Calu3 (cell line): ENCODE measurements at places on chromosomes 2 and 18. TPM values are rescaled to one million over a fixed set of nuclear protein-coding genes. Genes with fewer than 3 reads are reported as not detected.

The SNTG2 gene
- not detected in 2 replicates for total RNA-seq

GRCh38 chr2:231201475-231201814, 3.0 kb downstream of the ARMC9 start:
- H3K4me3 ChIP-seq = no peak overlapping the region
- H3K27ac ChIP-seq = no peak overlapping the region
- H3K27me3 ChIP-seq = no peaks in the 10 kb centered on the region
- peaks cover 23% of the 10 kb centered on the region for H3K36me3 ChIP-seq
- no peak for DNase-seq

- no peaks in the 10 kb centered on the region for H3K36me3 ChIP-seq
- no peak overlapping the region for H3K4me3 ChIP-seq
- no peak for DNase-seq
- H3K27me3 ChIP-seq = peaks cover 70% of the 10 kb centered on the region
- H3K27ac ChIP-seq = no peak overlapping the region
Observed at GRCh38 chr2:240155048-240155744, 14.7 kb upstream of the OTOS start.

The NGEF gene
- 1.3 and 1.7 TPM in 2 replicates for total RNA-seq

GRCh38 chr18:63297687-63298399, 21.7 kb downstream of the BCL2 start:
- no peak overlapping the region for H3K27ac ChIP-seq
- no peaks in the 10 kb centered on the region for H3K27me3 ChIP-seq
- H3K4me1 ChIP-seq = peaks cover 5% of the 10 kb centered on the region
- H3K36me3 ChIP-seq = no peaks in the 10 kb centered on the region
- no peak overlapping the region for H3K4me3 ChIP-seq
- DNase-seq = no peak

DNA sequence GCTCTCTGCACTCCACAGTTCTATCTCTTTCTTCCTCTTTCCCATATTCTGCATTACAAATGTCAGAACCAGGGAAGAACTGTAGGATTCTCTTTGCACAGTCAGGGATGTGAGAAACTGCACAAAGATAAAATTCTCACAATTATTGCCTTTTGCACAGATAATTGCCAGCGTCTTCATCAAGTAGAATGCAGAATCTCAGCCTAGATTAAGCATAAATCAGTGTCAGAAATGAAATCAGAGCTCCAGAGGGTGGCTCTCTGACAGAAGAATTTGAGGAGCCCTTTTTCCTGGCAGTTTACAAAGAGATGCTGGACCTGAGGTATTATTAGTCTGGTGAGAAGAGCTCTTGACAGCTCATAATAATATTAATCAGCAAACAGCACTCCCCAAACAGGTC, 173.1 kb downstream of the PTH2R start:
- H3K4me1 ChIP-seq = no peaks in the 10 kb centered on the region
- H3K27ac ChIP-seq = no peak overlapping the region
- H3K4me3 ChIP-seq = no peak overlapping the region
- no peaks in the 10 kb centered on the region for H3K27me3 ChIP-seq

DNA sequence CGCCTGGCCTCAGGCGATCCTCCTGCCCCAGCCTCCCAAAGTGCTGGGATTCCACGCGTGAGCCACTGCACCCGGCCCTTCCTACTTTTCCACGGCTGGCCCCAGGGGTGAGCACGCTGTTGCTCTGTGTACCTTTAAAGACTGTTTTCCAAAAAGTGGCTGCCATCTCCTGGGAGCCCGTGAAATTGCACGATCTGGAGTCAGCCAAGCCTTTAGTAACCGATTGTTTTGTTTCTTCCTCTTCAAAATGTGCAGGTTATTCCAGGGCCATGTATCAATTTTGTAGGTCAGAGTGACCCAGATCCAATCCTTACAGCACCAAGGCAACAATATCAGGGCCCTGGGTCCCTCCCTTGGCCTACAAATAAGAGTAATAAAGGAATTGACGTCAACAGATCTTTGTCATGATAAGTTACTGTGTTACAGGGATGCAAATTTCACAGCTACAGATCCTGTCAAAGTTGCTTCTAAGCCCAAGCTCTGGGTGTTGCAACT, 135.6 kb upstream of the ZNF236 start:
- peaks cover 37% of the 10 kb centered on the region for H3K27me3 ChIP-seq
- peak overlapping the region; percentile 69 for H3K27ac ChIP-seq
- peak; percentile 67 for DNase-seq
- H3K4me1 ChIP-seq = peaks cover 18% of the 10 kb centered on the region
- H3K36me3 ChIP-seq = peaks cover 6% of the 10 kb centered on the region
- H3K4me3 ChIP-seq = peak overlapping the region; percentile 41

DNA sequence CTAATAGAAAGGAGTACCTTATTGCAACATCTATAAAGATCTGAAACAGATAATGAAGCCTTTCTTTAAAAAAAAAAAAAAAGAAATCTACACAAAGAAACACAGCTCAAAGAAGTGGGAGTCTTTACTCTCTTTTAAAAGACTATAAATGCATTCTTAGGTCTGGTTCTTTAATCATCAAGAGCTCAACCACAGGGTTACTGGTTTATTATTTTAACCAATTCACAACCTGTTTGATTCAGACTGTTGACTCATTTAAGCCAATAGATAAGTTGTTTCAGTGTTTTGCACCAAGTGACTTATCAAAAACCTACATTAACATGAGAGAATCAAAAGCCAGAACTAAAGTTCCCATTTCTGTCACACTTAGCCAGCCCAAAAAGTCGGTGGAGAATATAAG, 93.1 kb downstream of the TCF4 start:
- no peaks in the 10 kb centered on the region for H3K36me3 ChIP-seq
- no peak overlapping the region for H3K4me3 ChIP-seq
- H3K4me1 ChIP-seq = no peaks in the 10 kb centered on the region
- no peak overlapping the region for H3K27ac ChIP-seq

DNA sequence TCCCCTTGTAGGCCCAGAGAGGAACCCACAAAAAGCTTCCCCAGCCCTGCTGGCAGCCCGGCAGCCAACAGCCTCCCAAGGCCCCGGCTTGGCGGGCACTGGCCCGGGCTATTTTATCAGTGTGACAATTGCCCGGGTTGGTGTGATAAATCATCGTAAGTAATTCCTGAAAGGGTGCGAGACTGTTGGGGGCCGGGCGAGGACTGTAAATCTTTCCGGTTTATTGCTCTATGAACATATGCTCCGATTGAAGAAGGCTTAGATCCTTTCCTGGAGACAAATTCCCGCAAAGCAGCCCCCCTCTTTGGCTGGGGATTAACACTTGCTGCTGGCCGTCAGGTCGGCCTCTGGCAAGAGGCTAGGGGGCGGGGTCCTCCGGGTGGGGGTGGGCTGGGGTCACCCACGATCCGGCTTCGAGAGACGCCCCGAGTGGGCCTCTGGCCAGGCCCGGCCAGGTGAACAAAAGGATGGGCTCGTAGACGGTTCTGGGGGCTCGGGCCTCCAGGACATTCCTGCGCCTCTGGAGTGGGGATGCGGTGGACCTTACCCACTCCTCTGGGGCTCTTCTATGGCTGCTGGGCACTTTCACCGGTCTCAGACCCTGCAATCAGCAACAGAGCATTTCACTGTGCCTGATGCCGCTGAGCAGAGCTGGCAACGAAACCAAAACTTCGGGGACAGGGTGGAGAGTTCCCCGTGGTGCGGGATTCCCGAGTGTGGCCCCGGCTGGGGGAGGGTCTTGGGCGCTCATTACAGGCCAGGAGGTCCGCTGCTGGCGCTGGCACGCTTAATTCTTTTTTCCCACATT, 2.0 kb downstream of the HOXD3 start:
- no peaks in the 10 kb centered on the region for H3K36me3 ChIP-seq
- no peak overlapping the region for H3K27ac ChIP-seq
- H3K4me3 ChIP-seq = no peak overlapping the region
- no peak for DNase-seq
- H3K4me1 ChIP-seq = no peaks in the 10 kb centered on the region
- H3K27me3 ChIP-seq = peaks cover 21% of the 10 kb centered on the region

- H3K36me3 ChIP-seq = no peaks in the 10 kb centered on the region
- no peak overlapping the region for H3K4me3 ChIP-seq
- H3K27ac ChIP-seq = no peak overlapping the region
- H3K27me3 ChIP-seq = no peaks in the 10 kb centered on the region
- no peaks in the 10 kb centered on the region for H3K4me1 ChIP-seq
- DNase-seq = no peak
Observed at GRCh38 chr2:127124426-127124825, 17.5 kb upstream of the BIN1 start.

The HOXD13 gene
- not detected in 2 replicates for total RNA-seq

- DNase-seq = peak; percentile 63
- peaks cover 16% of the 10 kb centered on the region for H3K4me1 ChIP-seq
- H3K27me3 ChIP-seq = peaks cover 68% of the 10 kb centered on the region
Observed at GRCh38 chr18:45664824-45665763, 49.8 kb downstream of the SLC14A2 start.

DNA sequence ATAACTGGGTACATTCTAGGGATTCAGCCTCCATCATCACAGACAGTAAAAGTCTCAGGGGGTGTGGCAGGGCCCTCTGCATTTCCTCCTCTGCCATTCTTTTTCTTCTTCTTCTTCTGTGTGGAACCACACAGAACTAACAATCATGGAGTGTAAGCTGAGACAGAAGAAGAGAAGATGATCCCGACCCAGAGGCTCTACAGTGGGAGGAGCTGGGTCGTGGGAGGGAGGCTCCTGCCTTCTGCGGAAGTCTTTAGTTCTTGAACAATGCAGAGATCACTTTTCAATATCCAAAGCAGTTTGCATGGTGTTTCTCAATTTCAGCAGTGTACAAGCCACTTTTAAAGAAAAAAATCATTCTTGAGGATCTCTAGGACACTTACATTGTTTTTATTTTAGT, 80.9 kb downstream of the KCNS3 start:
- H3K27me3 ChIP-seq = peaks cover 12% of the 10 kb centered on the region
- H3K4me1 ChIP-seq = no peaks in the 10 kb centered on the region
- DNase-seq = no peak
- no peak overlapping the region for H3K27ac ChIP-seq
- H3K4me3 ChIP-seq = no peak overlapping the region
